ENCODE measurements at places on chromosomes 12 and 14. TPM values are rescaled to one million over a fixed set of nuclear protein-coding genes. Genes with fewer than 3 reads are reported as not detected.

DNA sequence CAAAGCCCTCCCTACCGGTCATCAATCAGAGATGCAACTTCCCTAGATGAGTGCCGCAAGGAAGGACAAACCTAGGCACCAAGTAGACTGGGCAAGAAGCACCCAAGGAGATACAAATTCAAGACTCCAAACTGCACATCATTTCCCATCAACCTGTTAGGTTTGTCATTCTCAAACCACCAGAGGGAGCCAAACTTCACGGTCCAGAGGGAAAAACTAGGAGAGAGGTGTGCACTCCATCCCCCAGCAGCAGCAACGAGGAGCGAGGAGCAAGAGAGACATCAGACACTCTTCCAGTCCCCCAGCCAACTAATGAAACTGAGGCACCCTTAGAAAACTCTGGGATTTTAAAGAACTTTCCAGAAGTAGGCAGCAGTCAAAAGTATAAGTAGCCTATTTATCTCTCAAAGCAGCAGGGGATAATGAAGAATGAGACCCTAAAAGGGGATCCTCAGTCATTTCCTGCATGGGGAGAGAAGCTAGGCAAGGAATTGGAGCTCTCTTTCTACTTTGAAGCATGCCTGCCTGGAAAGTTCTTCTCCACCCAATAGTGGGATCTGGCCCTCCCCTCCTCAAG is 37.0 kb upstream of the NT5DC3 start:
- DNase-seq = no peak

DNA sequence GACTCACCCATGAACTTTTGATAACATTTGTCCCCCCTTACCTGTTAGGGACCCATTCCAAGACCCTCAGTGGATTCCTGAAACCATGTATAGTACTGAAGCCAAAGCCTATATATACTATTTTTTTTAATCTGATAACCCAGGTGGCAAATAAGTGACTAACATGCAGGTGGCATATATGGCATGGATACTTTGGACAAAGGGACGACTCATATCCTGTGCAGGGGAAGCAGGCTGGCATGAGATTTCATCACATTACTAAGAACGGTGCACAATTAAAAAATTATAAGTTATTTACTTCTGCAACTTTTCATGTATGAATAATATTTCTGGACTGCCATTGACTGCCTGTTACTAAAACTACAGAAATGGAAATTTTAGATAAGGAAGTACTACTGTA is 880.1 kb upstream of the FBXO33 start:
- no peak for DNase-seq

DNA sequence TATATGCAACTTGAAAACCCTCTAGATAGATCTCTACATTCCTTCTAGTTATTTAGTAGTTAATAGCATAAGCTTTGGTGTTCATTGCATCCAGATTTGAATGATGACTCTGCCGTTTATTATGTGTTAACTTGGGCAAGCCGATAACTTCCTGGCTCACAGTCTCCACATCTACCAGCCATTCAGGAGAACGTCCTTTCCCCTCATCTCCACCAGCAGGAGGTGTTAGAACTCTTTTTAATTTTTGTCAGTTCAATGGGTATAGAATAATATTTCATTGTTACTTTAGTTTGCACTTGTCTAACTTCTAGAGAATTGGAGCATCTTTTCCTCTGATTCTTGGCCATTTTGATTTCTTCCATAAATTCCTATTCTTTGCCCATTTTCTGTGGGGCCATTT is 30.0 kb upstream of the WSCD2 start:
- DNase-seq = no peak

GRCh38 chr14:98173305-98173704 is 1098.7 kb downstream of the BCL11B start:
- no peak for DNase-seq

Gene TAS2R9
- not detected for total RNA-seq

GRCh38 chr14:104596451-104596918 is 8.1 kb downstream of the TMEM179 start:
- peak; percentile 56 for DNase-seq

DNA sequence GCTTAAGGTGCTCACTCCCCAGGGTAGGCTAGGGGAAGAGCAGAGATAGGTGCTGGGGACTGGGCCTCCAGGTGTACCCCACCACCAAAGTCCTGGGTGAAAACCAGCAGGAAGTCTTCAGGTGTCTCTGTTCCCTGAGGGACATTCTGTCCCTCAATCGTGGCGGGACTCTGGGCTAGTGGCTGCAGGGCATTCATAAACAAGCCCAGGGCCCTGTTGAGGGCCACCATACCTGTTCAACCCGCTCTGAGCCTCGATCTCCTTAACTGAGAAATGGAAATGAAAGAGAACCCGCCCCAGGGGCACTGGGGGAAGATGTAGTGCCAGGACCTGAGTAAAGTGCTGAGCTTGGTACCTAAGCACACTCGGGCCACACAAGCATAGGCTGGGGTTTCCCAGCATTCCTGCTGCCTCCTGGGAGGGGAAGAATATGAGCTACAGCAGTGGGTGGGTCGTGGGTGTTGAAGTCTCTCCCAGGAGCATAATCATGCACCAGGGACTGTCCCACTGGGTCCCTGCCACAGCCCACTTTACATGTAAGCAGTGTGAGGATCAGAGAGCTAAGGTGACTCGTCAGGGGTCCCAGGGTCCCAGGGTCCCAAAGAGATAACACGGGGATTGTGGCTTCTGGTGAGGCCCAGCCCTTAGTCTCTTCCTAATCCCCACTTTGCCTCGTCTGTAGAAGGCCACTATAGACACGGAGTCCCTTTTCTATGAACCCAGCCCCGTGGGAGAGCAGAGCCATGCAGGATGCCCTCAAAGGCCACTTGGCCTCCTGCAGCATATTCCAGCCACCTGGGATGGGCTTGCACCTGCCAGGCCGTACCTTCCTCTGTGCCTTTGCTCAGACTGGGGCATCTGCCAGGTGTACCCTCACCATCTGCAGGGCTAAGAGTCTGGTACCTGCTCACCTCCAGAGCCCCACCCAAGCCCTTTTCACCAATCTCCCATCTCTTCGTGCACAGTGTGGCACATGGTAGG is 14.4 kb downstream of the FAM222A start:
- DNase-seq = peak; percentile 49

Gene SLC15A5
- total RNA-seq = not detected

- no peak for DNase-seq
Observed at GRCh38 chr12:47876440-47876960, 28.3 kb downstream of the VDR start.

DNA sequence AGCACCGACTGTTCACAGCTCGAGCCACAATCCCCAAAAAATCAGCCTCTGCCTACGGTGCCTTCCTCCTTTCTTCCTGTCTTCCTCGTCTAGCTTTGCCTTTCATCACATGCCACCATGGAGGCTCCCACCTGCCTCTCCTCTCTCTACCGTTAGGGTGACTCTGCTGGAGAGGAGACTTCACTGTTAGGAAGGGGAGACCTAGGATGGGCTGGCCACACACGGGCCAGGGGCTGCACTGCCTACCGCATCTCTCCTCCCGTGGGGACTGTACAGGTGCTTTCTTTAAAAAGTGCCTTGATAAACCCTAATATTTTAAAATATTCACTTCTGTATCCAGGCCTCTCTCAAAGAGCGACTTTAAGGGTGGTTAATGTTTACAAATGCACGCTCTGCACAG is 1104.7 kb downstream of the BCL11B start:
- no peak for DNase-seq

Gene HOXC4
- 18.4 TPM for total RNA-seq

- DNase-seq = no peak
Observed at GRCh38 chr14:75615200-75615599, 36.8 kb downstream of the FLVCR2 start.

Gene SIRT4
- total RNA-seq = 0.39 TPM

- no peak for DNase-seq
Observed at GRCh38 chr14:65098586-65098985, 3.7 kb downstream of the MAX start.

Gene MANSC4
- total RNA-seq = not detected

GRCh38 chr14:86540636-86541247 is 1010.8 kb downstream of the FLRT2 start:
- DNase-seq = no peak

DNA sequence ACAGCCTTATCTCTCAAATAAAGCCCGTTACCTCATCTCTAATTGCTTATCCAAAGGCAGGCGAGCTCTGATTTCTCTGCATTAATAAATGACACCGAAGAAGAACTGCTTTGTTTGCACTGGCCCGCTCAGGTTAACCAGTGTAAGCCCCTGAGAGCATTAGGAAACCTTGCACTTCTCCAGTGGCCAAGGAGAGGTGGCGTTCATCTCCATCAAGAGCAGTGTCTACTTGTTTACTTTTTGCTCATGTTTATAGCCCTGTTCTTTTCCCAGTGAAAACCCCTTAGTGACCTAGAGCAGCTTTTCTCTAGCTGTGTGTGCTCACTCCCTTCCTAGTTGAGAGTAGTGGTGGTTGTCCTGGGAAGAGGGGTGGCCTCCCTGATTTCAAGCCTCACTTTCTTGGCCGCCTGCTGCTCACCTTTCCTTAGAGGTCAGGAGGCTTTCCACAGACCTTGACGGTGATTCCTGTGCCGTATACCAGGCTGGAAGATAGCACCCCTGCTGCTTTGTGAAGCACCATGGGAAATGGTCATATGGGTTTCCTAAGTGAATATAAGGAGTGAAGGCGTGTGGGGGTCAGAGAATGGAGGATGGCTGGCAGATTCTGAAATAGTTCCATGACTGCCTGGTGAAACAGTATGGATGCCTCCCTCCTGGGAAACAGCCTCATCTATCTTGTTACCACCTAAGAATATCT is 16.6 kb downstream of the FBXW8 start:
- no peak for DNase-seq

Gene IL26
- not detected for total RNA-seq

Gene BEST3
- total RNA-seq = not detected

GRCh38 chr14:71317385-71318096 is 410.3 kb downstream of the PCNX1 start:
- DNase-seq = no peak

Gene CD163L1
- 10.2 TPM for total RNA-seq

DNA sequence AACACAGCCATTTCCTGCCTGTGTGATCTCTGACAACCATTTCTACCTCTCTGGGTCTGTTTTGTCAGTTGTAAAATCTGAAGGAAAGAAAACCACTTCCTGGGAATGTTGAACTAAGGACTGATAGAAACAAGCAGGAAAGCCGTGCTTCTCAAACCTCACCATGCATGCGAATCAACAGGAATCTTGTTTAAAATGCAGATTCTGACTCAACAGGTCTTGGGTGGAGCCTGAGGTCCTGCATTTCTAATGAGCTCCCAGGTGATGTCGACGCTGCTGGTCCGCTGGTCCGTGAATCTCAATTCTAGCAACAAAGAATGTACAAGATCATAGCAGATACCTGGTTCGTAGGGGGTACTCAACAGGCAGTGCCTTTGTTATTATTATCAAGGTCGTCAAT is 38.0 kb upstream of the GPATCH2L start:
- DNase-seq = no peak

- DNase-seq = no peak
Observed at GRCh38 chr12:58435647-58436046, 484.7 kb downstream of the LRIG3 start.

- no peak for DNase-seq
Observed at GRCh38 chr14:76262641-76263040, 110.9 kb downstream of the GPATCH2L start.

DNA sequence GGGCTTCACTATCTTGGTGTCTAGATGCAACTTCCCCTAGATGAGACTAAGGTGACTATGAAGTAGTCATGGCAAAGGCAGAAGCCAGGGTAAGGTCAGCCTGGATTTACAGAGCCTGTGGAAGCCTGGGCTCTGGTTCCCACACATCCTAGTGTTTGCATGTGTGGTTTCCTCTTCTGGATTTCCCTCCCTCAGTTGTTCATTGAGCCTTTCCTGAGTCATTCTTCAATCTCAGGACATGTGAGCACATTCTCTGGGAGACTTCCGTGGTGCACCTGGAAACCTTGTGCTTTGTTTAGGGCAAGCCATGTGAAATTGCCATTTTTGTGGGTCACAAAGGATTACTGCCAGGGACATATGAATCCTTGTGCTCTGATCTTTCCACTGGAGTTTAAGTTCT is 236.6 kb downstream of the C12orf75 start:
- no peak for DNase-seq

GRCh38 chr14:86944434-86944833 is 1048.5 kb downstream of the GALC start:
- no peak for DNase-seq

GRCh38 chr12:83660727-83661358 is 974.1 kb downstream of the TMTC2 start:
- no peak for DNase-seq

Gene TMEM263
- 55.5 TPM for total RNA-seq

Gene LGMN
- total RNA-seq = 90.0 TPM

Gene PRH2
- not detected for total RNA-seq

Gene P2RX2
- 0.27 TPM for total RNA-seq
